Daoy (cell line): ENCODE measurements at places on chromosomes 7 and 10. TPM values are rescaled to one million over a fixed set of nuclear protein-coding genes. Genes with fewer than 3 reads are reported as not detected.

DNA sequence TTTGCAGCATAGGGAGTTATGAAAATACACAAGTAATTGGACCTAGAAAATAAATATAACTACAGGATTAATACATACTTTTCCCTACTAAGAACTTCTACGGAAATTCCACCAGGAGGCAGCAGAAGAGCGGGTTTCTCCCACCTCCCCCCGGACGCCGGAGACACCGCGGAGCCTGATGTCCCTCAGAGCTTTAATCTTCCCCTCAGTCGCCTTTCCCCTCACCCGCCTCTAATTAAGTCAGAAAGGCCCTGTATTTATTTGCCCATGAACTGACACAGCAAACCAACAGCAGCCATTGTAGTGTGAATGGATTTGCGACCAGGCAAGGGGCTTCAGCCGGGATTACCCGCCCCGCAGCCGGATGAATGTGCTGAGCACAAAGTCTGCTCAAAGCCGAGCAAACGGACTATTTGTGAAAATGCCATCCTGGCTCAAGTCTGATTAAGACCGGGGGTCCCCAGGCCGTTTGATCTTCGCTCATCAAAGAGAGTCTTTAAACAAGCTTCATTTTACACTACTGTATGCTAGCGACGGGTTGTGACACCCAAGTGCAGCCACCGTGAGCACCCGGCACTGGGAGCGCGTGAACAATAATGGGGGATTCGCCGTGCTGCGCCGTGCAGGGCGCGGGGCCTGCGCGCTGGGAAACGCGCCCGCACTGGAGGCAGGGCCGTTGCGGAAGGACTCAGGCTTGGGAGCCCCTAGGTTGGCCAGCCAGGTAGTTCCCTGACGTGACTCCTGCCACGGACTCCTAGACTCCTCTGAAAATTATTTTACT lies 5.6 kb upstream of the DKK1 start:
- DNase-seq: peak; percentile 62

- DNase-seq: peak; percentile 83
Observed at GRCh38 chr10:31745612-31746376, 182.8 kb downstream of the ARHGAP12 start.

- peak; percentile 47 for DNase-seq
Observed at GRCh38 chr7:25953859-25954258, 198.1 kb upstream of the NFE2L3 start.

- no peak for DNase-seq
Observed at GRCh38 chr10:25105262-25105661, 69.5 kb upstream of the GPR158 start.

- no peak for DNase-seq
Observed at GRCh38 chr7:150451097-150451793, 815 bp downstream of the GIMAP8 start.

DNA sequence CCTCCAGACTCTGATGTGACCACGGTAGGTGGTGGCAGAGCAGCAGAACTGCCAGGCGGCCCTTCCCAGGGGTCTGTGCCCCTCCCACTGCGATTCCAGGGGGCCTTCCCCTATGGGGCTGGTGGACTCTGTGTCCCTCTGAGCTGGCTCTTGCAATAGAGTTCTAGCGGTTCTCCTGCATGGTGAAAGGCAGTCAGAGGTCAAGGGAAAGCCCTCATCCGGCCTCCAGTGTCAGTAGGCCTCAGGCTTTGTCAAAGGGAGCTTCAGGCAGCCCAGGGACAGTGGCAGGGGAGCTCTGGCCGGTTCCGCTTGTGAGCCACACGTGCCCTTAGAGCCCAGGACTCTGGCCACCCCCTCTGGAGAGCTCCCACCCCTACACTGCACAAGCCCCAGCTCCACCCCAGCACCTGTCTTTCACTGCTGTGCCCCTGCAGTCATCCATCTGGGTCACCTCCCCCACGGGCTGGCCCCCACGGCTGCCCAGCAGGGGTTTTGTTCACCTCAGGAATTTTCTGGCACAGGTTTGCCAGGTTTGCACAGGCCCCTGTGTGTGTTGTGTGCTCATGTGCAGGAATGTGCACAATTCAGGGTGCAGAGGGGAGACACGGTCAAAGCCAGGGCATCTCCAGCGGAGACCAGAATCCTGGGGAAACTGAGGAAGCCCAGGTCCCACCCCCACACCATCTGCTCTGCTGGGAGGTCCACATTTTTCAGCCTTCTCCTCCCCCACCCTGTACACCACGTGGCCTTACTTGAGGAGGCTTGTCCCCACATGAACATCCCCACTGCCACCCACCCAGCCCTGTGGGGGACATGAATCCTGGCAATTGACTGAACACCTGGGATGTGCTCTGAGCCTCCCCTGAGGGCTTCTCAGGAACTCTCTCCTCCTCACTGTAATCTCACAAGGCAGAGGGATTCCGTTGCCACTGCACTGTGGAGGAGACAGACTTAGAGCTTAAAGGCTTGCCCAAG lies 23.8 kb downstream of the C10orf105 start:
- no peak for DNase-seq

DNA sequence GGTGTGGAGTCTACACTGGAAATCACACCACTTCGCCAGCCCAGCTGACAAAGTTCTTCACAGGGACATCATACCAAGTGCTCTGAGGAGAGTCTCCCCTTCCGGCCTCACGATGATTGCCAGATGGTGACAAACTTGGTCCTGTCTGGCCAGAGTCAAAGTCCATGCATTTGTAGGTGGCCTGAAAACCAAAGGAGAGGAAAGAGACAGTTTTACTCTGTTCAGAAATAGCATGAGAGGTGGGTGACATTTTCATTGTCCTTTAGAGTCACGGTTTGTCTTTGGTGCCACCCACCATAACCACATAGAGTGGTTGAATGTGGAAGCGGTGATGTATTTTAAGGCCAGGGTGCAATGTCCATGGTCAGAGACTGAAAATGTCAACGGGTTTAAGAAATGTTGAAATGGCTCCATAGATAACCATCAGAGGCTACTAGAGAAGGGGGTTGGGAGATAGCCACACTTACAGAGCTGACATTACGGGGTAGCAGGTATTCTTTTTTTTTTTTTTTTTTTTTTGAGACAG lies 33.0 kb downstream of the BTBD16 start:
- DNase-seq: no peak

DNA sequence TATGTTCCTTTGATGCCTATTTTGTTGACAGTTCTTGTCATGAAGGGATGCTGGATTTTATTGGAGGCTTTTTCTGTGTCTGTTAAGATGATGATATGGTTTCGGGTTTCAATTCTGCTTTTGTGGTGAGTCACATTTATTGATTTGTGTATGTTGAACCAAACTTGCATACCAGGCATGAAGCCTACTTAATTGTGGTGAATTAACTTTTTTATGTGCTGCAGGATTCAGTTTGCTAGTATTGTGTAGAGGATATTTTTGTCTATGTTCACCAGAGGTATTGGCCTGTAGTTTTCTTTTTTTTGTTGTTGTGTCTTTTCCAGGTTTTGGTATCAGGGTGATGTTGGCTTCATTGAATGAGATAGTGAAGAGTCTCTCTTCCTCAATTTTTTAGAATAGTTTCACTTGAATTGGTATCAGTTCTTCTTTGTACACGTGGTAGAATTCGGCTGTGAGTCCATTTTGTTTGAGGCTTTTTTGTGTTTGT lies 345.9 kb downstream of the KIF20B start:
- no peak for DNase-seq

- no peak for DNase-seq
Observed at GRCh38 chr7:132919771-132920170, 162.1 kb downstream of the CHCHD3 start.

GRCh38 chr10:60542657-60543056 lies 153.0 kb upstream of the ANK3 start:
- peak; percentile 38 for DNase-seq

DNA sequence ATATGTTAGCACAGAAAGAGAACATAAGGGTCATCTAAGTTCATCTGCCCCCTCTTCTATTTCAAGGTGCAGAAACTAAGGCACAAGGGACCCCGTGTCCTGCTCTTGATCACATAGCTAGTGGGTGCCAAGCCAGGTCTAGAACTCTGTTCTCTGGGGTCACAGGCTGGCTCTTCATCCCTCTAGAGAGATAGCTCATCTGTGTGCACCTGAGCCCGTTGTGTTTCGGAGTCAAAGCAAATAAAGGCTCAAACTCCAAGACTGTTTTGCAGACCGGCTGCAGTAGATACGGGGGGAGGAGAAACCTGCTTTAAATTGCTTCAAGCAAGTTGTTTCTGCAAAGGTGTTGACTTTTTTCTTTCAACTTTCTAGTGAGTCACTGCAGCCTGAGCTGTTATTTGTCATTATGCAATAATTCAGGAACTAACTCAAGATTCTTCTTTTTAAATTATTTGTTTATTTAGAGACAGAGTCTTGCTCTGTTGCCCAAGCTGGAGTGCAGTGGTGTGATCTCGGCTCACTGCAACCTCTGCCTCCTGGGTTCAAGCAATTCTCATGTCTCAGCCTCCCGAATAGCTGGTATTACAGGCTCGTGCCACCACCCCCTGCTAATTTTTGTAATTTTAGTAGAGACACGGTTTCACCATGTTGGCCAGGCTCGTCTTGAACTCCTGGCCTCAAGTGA lies 6.5 kb downstream of the BLVRA start:
- no peak for DNase-seq

DNA sequence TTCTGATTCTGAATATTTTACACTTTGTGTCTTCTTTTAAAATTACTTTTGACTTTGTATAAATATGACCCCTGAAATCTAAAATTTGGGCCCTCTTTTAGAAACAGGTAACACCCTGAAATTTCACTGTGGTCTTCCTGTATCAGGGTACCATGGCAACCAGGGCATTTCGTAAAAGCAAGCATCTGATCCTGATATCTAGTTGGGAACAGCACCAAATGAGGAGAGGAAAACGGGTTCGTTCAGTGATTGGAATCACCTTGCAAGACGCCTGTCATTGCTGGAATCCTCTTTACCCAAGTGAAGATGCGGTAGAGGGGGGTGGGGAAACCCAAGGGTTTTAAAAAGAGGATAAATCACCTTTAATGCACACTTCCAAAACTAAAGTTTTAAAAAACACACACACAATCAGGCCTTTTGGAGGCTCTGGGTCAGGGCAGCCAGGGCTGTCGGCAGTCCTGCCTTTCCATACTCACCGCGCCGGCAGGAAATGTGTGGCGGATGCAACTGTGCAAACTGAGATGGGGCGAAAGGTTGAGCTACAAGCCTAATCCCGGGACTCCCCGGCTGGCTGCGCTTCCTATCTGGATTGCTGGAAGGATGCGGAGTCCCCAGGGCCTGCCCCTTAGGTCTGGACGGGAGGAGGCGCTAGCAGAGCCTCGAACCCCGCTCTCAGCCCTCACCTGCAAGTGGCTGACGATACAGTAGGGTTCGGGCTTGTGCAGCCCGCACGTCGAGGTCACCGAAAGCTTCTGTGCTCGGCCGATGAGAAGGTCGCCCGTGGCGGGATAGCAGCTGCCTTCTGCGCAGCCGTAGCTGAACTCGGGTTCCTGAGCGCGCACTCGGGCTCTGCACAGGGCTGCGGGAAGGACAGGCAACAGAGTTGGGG lies 1.8 kb downstream of the LAMB1 start:
- peak; percentile 89 for DNase-seq

DNA sequence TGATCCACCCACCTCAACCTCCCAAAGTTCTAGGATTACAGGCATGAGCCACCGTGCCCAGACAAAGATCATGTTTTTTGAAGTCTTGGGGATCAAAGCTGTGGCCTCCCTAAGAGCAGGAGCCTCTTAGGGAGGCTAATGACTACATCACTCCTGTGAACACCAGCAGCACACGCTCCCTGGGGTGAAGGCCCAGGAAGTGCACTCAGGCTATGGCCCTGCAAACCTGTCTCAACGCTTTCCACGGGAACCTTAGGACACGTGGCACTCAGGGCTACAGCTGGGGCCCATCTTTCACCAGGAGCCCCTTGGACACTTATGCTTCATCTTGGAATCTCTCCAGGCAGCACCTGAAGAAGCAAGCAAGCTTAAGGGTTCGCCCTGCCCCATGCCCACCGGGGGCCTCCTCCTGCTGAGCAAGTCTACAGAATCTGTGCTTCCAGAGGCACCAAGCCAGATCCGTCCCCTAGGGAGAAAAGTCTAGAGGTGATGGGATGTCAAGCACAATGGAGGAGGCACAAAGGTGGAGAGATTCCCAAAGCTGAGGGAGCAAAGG lies 18.4 kb downstream of the VSTM4 start:
- DNase-seq: no peak

The TRPV5 gene
- 0.06 TPM in 1 of 2 replicates, not detected in the other for total RNA-seq

The COBL gene
- 4.6 and 6.1 TPM in 2 replicates for total RNA-seq

The DENND2A gene
- 5.4 and 6.5 TPM in 2 replicates for total RNA-seq

The AGR3 gene
- not detected in 2 replicates for total RNA-seq

The SRRM3 gene
- total RNA-seq: 0.29 and 1.8 TPM in 2 replicates

The HOXA7 gene
- total RNA-seq: 21.7 and 24.4 TPM in 2 replicates

The KBTBD2 gene
- total RNA-seq: 47.8 and 57.9 TPM in 2 replicates

The HOXA11 gene
- total RNA-seq: 7.7 and 8.2 TPM in 2 replicates

The GJD4 gene
- not detected in 2 replicates for total RNA-seq

The PTEN gene
- 33.3 and 39.9 TPM in 2 replicates for total RNA-seq
